Stimulated activated CD8-positive, alpha-beta memory T cell treated with anti-CD3 and anti-CD28 coated beads, Interleukin-7, amount 100 ng/mL, for 1 hour (primary cell): ENCODE measurements at places on chromosomes 4 and X.

DNA sequence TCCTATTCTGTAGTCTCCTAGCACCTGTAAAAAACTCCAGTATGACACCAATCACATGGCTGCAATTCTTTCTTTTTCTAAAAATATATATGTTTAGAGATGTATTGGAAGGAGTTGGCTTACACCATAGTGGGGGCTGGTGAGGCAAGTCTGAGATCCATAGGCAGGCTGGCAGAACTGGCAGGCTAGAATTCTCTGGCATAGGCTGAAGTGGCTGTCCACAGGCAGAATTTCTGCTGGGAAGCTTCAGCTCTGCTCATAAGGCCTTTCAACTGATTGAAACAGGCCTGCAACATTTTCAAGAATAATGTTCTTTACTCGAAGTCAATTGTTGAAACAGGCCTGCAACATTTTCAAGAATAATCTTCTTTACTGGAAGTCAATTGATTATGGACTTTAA is 37.0 kb downstream of the FGF2 start:
- no peak for DNase-seq

DNA sequence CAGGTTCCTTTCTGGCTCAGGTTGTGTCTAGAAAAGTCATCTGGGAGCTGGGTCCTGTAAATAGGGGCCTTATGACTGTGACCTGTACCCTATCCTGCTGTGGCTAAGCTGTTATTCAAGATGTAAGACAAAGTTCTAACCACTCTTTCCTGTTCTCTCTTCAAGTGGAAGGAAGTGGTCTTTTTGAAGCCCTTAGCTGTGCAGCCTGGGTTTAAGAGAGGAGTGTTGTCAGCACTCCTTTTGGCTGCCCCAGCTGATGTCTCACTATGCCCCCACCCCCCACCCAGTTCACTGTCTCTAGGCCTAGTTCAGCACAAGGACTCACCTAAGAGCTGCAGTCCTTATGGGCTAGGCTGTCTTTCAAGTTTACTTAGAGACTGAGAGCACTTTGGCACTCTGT is 1069.5 kb downstream of the FAM133A start:
- no peak for DNase-seq

DNA sequence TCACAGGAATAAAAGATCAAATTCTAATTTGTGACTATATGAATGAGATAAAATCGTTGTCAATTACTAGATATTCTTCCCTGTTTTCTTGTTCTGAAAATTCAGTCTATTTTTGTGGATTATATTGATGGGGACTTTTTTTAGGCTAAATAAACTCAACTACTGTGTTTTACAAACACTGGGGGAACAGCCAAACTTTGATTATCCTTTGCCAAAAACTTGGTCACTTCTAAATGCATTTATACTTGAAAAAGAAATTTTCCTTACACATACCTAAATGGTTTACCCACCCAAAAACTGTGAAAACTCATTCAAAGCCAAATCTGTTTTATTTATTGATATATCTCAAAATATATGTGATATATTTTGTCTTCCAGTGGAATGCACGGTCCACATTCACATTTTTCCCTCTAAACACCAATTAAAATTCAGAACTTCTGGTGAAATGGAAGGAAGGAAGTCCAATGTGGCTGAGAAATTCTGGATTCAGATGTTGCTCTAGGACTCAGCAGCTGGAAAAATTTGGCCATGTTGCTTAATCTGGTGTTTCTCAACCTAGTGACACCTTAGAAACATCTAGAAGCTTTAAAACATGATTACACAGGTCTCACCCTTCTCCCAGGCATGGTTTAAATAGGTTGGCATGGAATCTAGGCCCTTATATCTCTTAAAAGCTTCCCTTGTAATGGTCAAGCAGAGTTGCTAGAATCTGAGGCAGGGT is 28.6 kb upstream of the ARHGAP24 start:
- no peak for DNase-seq

GRCh38 chr4:169573889-169574288 is 38.5 kb downstream of the NEK1 start:
- no peak for DNase-seq

- DNase-seq: no peak
Measured at GRCh38 chr4:41358647-41359421, 102.1 kb downstream of the UCHL1 start.

DNA sequence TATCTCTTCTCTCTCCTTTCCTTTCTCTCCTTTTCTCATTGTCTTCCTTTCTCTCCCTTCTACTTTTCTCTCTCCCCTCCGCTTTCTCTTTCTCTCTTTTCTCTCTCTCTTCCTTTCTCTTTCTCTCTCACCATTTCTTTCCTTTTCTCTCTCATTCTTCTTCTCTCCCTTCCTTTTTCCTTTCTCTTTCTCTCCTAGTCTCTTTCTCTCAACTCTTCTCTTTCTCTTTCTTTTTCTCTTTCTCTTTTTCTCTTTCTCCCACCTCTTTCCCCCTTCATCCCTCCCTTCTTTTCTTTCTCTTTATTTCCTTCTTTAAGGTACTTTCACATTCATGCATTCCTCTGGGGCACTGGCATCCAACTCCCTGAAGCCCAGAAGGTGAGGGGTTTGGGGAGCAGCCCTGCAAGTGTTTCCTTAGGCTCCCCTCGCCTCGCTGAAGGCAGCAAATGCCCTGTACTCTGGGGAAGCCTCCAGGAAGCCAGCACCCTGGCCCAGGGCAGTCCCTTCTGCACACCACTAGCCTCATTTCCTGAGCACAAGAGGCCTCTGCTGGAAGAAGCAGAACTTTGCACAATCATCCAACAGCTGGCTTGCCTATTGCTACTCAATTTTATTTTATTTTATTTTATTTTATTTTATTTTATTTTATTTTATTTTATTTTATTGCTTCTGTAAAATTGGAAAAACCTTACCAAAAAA is 124.2 kb downstream of the NFKB1 start:
- DNase-seq: no peak

DNA sequence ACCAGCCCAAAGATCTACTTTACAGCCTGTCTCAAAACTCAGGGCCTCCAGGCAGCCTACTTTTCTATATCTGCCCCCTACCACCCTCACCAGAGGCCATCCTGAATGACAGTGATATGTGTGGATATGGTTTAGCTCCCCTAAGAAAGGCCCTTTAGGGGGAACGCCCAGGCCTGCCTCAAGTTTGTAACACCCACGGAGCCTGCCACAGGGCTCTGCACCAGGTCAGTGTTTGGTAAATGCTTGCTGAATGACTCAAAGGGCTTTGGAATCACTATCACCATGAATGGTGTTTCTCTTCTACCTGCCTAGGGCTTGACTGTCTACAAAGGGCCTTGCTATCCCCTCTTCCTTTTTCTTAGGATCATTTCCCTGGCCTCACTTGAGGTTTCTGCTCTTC is 11.3 kb upstream of the LONRF3 start:
- DNase-seq: no peak

DNA sequence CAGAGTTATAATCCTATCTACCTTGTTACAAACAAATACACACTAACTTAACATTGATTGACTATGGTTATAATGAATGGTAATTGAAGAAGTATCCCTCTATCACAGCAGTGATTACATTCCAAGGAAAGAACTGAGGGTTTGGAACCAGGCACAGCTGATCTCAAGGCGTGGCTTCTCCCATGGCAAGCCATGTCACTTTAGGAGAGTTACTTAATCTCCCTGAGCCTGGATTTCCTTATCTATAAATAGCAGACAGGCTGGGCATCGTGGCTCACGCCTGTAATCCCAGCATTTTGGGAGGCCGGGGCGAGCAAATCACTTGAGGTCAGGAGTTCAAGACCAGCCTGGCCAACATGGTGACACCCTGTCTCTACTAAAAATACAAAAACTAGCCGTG is 25.6 kb downstream of the SORBS2 start:
- DNase-seq: no peak

- DNase-seq: no peak
Measured at GRCh38 chr4:127162741-127163140, 470.0 kb upstream of the INTU start.

GRCh38 chr4:11223311-11223710 is 205.4 kb downstream of the HS3ST1 start:
- no peak for DNase-seq

DNA sequence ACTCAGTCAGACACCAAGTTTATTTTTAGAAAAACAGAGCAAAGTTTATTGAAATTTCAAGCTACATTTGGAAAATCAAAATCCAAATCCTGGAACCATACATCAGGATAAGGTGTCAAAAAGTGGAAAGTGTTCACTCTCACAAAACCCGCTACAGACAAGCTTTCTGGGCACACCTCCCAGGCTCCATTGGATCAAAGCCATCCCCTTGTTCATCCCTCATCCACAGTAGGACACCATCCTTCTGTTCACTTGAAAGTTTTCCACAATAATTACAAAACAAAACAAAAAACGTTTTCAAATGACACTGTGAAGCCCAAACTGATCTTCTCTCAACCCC is 62.4 kb downstream of the TSC22D3 start:
- DNase-seq: no peak

GRCh38 chr4:910366-911091 is 21.6 kb downstream of the GAK start:
- DNase-seq: no peak

DNA sequence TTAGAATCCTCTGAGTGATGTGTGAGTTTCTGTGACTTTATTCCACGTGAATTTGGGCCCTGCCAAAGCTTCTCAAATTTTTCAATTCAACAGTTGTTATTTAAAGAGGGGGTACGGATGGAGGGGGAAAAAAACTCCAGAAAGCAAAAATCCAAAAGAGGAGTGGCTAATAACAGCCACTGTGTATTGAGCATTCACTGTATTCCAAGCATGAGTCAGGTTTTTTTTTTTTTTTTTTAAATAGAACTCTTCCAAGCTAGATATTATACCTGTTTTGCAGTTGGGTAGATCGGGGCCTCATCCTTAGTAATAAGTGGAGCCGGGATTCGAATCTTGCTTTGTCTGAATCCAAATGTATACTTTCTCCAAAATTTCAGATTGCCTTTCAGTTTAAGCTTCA is 6.4 kb upstream of the RHOH start:
- DNase-seq: no peak

DNA sequence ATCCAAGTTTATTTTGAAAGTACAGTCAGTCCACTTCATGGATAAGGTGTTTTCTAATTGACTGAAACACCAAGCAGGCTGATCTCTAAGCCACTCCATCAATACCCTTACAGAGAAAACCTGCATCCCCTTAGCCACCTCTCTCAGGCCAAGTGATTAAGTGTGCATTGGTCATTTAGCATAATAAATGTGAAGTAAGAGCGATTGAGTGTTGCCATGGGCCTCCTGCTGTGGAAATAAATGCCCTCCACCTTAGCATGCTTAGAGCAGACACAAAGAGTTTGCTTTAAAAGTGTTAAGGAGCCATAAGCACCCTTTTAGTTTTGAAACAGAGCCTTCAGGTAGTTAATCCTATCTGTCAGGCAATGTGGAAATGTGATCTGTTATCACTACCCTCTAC is 386.5 kb downstream of the GPAT3 start:
- DNase-seq: no peak

- DNase-seq: no peak
Measured at GRCh38 chrX:134525086-134525792, 65.3 kb downstream of the HPRT1 start.

- no peak for DNase-seq
Measured at GRCh38 chr4:116066711-116067245, 953.4 kb upstream of the NDST4 start.

DNA sequence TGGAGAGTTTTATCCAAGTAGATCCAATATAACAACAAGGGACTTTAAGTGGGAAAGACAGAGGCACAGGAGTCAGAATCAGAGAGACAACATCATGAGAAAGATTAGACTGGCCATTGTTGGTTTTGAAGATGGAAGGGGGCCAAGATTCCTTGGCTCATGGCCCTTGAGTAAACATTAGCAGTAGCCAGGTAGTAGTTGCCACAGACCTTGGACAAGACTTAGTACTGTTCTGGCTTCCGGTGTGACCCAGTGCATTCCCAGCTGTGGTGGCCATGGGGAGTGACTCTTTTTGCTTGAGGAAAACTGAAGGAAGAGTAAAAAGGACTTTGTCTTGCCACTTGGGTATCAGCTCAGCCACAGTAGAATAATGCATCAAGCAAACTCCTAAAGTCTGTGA is 462.2 kb upstream of the CPXCR1 start:
- no peak for DNase-seq

DNA sequence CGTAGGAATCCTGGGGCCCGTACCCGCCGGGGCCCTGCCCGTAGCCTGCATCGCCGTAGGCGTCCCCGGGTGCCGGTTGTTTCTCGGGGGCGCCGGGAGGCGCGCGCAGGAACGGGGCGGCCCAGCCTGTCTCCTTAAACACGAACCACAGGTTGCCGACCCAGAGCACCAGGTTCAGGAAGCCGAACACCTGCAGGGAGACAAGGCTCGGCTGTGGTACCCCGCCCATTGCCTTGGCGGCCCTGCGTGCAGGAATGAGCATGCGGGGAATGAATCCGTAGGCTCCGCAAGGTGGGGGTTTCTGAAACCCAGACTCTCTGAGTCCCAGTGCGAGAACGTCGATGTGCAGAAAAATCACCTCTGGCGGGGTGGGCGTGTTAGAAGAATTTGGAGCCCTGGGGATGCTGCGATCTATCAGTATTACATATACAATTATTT is 5.4 kb upstream of the PRICKLE3 start:
- no peak for DNase-seq

- no peak for DNase-seq
Measured at GRCh38 chr4:111492496-111492895, 652.8 kb upstream of the FAM241A start.

DNA sequence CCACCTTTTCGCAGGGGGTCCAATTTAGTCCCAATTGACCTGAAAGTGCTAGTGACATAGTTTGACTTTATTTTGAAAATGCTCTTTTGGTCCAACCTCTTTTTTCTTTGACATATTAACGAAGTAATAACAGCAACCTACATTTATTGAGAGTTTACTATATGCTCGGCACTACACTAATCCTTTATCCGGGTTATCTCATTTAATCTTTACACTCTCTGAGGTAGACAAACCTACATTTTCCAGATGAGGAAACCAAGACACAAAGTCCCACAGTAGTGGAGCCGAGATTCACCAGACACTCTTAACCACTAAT is 307 bp upstream of the ATRX start:
- no peak for DNase-seq

DNA sequence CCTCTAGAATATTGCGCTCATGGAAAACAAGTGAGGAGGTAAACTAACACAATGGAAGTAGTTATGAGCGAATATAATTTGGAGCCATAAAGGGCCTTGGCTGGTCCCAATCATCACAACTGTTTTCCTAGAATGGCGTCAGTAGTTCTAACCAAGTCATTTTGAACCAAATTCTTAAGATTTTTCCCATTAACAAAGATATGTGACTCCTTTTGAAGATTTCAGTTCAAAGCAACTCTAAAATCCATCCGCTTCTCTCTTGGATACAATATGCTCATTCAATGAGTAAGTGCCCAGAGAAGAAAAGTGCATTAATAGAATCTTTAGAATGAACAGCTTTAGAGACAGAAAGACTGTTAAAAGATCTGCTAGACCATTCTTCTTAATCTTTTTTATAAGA is 19.6 kb upstream of the MYOZ2 start:
- DNase-seq: no peak

- DNase-seq: no peak
Measured at GRCh38 chr4:152735396-152735859, 44.1 kb downstream of the TIGD4 start.
